Kidney (tissue), 22 donors: ENCODE measurements at places on chromosomes 16 and 17. TPM values are rescaled to one million over a fixed set of nuclear protein-coding genes. Genes with fewer than 3 reads are reported as not detected.
A peak's percentile ranks its signal among the peaks of the same experiment; 100 is the strongest.

GRCh38 chr17:79631640-79632431, 21.0 kb upstream of the RBFOX3 start:
- peak; percentile 3 for DNase-seq

GRCh38 chr16:85314512-85314971, 202.3 kb upstream of the CIBAR2 start:
- DNase-seq: no peak

GRCh38 chr17:18101828-18102227, 6.7 kb upstream of the MYO15A start:
- DNase-seq: no peak

DNA sequence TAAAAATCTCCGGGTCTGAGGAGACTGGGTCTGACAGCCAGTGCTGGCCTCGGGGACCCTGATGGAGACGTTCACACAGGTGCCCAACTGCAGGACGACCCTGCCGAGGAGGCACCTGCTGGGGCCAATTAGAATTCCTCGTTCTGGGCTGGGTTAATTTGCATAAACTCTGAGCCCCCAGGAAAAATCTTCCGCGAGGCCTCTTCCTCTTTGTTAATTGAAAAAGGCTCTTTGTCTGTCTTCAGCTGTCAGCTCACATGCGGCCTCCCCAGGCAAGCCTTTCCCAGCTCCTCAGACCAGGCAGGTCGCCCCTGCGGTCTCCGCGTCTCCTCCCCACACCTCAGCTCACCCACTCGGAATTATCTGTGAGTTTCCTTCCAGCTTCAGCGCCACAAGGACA, 400.2 kb downstream of the SEC14L1 start:
- DNase-seq: no peak

DNA sequence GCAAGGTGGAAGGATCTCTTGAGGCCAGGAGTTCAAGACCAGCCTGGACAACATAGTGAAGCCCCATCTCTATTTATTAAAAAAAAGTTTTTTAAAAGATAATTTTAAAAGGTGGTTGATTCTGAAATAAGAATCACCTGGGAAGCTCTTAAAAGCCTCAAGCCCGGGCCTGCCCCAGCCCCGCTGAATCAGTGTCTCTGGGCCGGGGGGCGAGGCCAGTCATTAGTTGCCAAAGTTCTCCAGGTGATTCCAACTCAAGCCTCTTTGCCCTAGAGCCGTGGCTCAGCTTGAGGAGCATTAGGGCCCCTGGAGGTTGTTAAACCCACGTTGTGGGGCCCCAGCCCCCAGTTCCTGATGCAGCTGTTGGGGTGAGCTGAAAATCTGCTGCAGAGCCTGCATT, 24.6 kb downstream of the JPH3 start:
- DNase-seq: no peak

- DNase-seq: no peak
Observed at GRCh38 chr16:77652399-77652798, 69.9 kb upstream of the NUDT7 start.

- DNase-seq: no peak
Observed at GRCh38 chr17:47687748-47688147, 6.2 kb upstream of the TBKBP1 start.

DNA sequence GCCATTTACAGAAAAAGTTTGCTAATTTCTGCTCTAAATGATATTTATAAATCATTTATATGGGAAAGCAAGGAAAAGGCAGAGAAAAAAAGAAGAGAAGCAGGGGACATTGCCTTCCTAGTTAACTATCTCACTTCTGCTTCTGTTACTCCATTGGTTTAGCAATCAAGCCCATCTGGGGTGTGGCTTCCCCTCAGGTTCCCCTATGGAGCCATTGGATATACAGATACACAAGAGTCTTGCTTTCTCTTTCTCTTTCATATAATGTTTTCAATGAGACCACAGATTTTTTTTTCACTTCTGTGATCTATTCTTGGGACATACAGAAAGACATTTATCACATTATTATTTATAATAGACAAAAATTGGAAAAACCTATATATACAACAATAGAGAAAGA, 105.6 kb upstream of the TOM1L1 start:
- DNase-seq: no peak

DNA sequence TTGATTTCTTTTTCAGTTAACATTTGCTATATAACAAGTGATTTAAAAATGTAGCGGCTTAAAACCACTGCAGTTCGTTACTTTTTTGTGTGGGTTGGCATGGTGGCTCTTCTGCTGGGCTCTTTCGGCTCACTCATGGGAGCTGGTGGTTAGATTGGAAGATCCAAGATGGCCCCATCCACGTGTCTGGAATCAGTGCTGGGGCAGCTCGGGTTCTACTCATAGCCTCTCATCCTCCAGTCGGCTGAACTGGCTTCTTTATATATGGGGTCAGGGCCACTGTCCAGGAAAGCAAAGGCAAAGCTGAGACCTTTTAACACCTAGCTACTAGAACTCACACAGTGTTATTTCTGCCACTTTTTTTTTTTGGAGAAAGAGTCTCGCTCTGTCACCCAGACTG, 73.8 kb downstream of the SNX29 start:
- DNase-seq: no peak

GRCh38 chr16:86497551-86498021, 12.7 kb upstream of the FOXF1 start:
- no peak for DNase-seq

DNA sequence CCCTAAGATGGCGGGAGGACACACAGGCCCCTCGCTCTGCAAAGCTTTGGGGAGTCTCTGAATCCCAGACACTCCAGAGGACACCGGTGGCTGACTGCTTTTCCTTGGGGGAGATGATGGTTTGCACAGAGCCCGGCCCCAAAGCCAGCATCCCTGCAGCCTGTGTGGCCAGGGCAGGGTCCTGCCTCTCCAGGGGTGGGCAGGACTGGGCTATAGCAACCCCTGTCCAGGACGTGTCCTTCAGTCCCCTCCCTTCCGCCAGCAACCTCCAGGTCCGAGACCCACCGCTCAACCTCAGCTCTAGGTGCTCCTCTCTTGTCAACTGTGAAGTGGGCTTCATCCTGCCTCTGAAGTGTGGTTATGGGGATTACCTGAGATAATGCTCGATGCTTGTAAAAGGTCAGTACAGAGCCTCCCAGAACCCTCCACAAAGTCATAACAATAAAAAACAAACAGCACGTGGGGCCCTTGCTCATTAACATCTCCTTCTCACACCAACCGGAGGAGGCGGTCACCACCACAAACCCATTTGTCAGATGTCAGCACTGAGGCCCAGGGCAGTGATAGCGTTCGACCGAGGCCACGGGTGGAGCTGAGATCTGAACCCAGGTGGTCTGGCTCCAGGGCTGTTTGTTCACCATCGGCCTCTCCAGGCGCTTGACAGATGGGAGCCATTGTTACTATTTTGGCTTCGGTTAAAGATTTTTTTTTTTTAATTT, 304.8 kb downstream of the IRF8 start:
- no peak for DNase-seq

DNA sequence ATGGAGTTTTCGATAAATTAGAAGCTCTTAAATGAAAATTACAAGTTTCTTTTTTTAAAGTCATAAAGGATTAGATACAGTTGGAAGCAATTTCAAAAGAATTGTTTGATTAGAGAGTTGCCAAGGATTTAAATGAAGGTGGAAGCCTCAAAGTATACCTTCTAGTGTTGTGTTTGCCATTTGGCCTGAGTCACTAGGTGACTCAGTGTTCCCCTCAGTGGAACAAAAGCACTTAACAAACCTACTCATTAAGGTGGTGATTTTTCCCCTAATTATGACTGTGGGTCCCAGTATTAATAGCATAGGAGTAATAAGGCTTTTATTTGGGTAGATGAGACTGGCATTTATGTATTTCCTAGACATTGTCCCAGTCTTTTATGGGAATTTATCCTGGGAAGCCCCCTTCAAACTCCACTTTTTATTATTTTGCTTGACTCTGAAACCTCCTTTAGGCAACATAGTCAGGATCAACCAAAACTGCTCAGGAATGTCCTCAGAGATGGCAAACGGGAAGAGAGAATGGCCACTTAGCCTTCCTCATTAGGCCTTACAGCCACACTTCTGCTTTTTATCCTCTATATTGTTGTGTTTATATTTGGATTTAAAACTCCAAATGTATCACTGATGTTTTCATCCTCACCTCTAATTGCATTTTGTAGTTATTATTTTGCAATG, 161.0 kb downstream of the FTO start:
- no peak for DNase-seq

DNA sequence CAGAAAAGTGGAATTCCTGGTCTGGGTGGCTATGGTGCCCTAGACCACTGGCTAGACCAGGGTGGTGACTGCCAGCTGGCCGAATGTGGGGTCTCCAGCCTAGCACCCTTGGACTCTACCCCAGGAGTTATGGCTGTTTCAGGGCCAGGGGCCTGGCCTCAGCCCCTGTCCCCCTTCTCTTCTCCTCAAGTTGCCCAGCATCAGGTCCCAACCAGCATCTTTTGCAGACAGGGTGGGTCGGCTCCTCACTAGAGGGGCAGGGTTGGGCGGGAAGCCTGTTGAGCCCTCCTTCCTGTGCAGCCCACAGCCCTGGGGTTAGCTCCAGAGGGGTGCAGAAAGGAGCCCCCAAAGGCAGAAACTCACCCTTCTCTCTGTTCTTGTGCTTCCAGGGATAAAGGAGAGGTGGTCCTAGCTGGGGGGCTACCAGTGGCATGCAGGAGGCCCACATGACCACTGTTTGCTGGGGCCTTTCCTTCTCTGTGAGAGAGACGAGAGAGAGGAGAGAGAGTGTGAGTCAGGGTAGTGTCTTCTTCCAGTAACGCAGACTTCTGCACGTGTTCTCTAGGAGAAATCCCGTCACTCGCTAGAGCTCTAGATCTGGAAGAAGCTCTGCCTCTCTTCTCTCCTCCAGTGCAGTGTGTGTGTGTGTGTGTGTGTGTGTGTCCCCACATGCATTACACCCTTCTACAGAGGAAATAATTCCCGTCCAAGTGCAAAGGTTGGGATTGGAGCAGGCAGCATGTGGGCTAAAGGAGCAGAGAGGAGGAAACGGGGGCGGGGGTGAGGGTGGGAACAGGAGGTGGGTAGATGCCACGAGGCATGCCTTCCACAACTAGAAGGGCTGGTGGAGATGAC, 209.4 kb downstream of the SEC14L1 start:
- DNase-seq: no peak

GRCh38 chr17:42309986-42310786, 21.9 kb downstream of the STAT5A start:
- peak; percentile 30 for DNase-seq

DNA sequence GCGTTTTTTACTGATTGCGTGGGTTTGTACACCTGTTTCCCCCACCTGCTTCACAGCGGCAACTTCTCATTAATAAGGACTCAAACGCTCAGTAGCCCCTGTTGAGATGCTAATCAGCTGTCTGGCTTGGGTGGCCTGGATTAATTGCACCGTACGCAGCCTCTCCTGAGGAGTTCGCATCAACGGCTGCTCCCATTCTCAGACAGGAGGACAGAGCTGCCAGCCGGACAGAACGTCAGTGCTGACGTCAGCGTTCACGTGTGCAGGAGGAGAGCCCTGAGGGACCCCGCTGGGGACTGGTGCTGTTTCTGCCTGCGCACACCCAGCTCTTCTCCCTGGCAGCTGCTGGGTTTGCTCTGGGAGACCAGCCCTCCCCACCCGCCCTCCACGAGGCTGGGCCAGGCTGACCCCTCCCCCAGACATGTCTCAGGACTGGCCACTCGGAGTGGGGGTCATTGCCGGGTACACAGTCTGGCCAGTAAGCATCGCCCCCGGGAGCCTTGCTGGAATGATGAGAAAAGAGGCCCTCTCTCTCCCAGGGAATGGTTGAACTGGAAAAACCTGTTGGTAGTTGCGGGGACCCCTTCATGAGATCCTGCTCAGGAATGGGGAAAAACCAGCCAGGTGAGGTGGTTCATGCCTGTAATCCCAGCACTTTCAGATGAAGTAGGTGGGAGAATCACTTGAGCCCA, 5.7 kb upstream of the BANP start:
- peak; percentile 93 for DNase-seq

DNA sequence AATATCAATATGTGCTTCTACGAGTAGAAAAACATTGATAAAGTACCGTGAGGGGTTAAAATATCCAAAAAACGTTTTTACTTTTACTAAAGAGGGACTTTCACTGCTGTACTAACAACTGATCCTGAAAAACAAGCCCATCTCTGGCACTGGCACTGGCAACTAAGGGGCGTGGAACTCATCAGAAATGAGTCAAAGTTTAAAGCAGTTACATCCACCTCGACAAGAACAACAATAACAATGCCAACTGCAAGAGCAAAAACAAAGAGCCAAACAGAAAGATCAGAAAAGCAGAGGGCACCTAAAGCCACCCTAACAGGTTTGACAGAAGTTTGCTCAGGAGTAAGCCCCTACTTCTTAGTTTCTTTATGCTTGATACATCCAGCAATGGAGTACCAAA, 13.1 kb downstream of the MBTPS1 start:
- DNase-seq: no peak

GRCh38 chr16:55500530-55501011, 8.3 kb upstream of the LPCAT2 start:
- peak; percentile 17 for DNase-seq

DNA sequence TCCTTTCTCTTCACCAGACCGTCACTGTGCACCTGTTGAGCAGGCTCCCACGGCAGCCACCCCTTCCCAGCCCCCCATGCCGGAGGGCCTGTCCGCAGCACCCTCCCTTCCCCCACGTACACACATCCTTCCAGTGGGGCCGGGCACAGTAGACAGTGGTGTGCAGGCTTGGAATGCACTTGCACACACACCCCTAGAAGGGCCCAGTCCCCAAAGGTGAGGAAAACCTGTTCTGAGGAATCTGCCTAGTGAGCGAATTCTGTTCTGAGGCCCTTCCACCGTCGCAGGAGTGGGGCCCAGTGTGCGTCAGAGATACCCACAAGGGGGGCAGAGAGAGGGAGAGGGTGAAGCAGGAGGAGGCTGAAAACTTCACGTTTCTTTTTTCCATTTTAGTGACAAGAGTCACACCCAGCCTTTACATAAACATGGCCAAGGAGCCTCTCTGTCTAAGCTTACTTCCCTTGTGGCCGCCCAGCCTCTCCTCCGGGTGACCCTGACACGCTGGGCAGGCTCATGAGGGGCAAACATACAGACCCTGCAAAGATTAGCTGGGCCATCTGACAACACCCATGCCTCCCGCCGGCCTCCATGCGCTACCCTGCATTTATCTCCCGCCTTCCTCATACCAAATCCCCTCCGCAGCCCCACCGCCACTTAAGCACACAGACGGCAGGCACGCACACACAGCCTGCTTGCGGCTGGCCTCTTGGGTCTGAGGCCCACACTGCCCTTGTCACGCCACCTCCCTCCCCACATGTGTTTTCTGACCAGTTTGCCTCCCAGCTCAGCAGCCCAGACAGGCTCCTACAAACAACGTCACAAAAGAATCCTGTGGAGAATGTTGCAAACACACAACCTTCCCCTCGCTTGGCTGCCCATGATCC, 1.8 kb downstream of the ZBTB4 start:
- DNase-seq: peak; percentile 77

GRCh38 chr17:55709440-55709839, 13.2 kb downstream of the TMEM100 start:
- no peak for DNase-seq

Gene KCNG4
- not detected for polyA plus RNA-seq

Gene GPR179
- polyA plus RNA-seq: not detected

Gene CD79B
- 5.2 TPM for polyA plus RNA-seq

Gene TPSD1
- not detected for polyA plus RNA-seq

Gene RTN4RL1
- 2.0 TPM for polyA plus RNA-seq

Gene ABCA5
- polyA plus RNA-seq: 19.0 TPM

Gene TNP2
- not detected for polyA plus RNA-seq

Gene GAST
- polyA plus RNA-seq: not detected

Gene CHST4
- not detected for polyA plus RNA-seq

Gene NTN1
- polyA plus RNA-seq: 1.8 TPM

Gene SEPTIN12
- polyA plus RNA-seq: not detected
